ENCODE measurements at places on chromosomes 2 and 18. TPM values are rescaled to one million over a fixed set of nuclear protein-coding genes. Genes with fewer than 3 reads are reported as not detected.

Gene NR4A2
- total RNA-seq: 1.6 TPM

Gene APCDD1
- 34.5 TPM for total RNA-seq

Gene LONRF2
- 14.9 TPM for total RNA-seq

Gene SKOR2
- not detected for total RNA-seq

Gene ATP9B
- total RNA-seq: 11.7 TPM

Gene ARHGAP28
- total RNA-seq: 1.1 TPM

Gene AQP4
- total RNA-seq: 24.6 TPM

Gene GTF2A1L
- total RNA-seq: not detected

DNA sequence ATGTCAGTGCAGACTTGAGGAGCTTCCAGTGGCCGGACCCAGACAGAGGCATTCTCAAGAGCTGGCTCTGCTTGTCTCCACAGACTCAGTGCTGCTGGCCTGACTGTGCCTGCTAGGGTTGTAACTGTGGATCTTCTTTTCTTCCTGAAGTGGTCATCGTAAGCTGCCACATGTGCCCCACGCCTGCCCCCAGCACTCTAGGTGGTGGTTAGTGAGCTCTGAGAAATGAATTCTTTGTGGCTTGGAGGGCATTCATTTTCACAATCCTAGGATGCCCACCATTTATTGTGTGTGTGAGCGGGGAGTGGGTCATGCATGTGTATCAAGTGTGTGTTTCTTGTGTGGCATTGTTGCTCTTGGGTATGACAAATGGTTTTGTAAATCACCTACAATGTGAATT, 23.1 kb downstream of the RAB12 start:
- no peak for DNase-seq

GRCh38 chr2:83536556-83536955, 922.5 kb downstream of the SUCLG1 start:
- DNase-seq: no peak

DNA sequence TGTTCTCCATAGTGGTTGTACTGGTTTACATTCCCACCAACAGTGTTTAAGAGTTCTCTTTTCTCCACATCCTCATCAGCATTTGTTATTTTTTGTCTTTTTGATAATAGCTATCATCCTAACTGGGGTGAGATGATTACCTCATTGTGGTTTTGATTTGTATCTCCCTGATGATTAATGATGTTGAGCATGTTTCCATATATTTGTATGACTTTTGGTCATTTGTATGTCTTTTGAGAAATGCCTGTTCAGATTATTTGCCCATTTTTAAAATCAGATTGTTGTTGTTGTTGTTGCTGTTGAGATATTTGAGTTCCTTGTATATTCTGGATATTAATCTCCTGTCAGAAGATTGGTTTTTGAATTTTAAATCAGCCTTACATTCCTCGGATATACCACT, 147.5 kb downstream of the NCOA1 start:
- DNase-seq: no peak

GRCh38 chr2:191572319-191572718, 105.6 kb upstream of the NABP1 start:
- no peak for DNase-seq

DNA sequence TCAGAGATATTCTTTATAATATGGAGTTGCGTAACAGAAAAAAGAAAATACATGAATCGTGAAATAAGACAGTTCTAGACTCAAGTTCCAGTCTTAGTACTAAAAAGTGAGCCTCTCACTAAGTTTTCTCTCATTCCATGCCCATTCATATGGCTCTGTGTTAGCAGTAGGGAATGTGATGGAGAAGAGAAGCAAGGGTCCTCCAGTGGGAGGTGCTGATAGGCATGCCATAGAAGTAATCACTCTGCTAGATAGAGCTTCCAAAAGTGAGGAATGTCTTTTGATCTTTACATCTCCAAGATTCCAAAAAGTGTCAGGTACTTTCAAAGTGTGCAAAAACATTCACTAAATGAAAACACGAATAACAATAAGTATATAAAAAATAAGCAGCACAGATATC, 678.4 kb downstream of the DCDC2C start:
- DNase-seq: no peak

- DNase-seq: no peak
Measured at GRCh38 chr2:19670303-19670702, 231.5 kb downstream of the TTC32 start.

DNA sequence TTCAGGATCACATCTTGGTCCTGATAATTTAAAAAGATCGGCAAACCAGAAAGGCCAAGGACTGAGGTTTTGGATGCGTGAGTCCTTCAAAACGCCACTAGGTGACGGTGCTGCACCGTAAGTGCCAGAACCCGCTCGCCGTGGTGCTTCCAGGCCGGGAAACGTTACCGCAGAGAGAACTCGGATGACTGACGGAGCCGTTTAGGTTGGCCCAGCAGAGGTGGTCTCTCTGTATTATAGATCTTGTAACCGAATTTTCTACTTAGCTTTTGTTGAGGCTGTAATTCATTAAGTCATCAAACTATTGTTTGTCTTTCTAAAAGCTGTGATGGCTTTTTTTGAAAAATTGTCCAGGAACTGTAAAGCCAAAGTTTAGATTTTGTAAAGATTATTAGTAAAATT, 39.8 kb upstream of the ADCYAP1 start:
- DNase-seq: peak; percentile 76

DNA sequence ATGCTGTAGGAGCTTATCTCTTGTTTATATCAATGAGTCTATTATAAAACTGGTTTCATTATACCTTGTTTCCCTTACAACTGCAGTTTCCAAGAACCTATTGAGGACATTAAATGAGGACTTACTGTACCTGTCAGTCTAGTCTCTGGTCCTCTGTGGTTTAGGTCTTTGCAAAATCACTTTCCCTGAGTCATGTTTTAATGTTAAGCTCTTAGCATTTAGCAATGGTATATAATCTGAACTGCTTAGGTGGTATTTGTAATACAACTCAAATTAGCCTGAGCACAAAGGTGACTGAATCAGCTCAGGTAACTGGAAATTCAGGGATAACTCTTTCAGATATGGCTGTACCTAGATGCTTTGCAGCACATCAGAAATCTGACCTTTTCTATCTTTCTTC, 418.3 kb upstream of the SPRED2 start:
- no peak for DNase-seq

DNA sequence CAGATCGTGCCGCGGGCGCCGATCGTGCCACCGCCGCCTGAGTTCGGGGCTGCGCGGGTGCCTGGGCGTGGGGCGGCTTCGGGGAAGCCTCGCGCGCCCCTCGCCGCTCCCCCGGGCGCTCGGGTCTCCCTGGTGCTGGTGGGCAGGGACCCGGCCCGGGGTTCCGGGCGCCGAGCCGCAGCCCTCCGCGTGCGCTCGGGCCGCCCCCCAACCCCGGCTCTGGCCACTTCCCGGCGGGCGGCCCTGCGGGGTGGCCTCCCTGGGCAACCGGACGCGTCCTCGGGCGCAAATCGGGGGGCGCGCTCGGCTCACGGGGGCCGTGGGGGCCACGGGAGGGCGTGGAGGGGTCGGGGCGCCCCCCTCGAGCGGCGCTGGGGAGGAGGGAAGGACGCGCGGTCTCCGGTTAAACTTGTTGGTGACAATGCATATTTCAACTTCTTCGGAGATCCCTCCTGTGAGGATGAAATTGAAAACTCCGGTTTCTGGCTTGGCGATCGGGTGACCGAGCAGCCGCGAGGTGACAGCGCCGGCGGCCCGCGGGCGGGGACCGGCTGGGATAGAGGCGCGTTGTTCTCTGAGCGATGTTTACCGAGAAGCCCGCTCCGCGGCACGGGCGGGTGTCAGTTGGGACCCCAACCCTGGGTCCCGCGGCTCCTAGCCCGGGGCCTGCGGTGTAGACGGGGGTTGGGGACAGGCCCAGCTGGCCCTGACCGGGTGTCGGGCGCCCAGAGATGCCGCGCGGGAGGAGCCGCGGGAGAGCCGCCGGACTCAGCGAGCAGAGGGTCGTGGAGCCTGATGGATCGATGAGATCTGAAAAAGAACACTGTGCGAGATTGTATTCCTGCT, 676 bp downstream of the SH3BP4 start:
- DNase-seq: no peak

DNA sequence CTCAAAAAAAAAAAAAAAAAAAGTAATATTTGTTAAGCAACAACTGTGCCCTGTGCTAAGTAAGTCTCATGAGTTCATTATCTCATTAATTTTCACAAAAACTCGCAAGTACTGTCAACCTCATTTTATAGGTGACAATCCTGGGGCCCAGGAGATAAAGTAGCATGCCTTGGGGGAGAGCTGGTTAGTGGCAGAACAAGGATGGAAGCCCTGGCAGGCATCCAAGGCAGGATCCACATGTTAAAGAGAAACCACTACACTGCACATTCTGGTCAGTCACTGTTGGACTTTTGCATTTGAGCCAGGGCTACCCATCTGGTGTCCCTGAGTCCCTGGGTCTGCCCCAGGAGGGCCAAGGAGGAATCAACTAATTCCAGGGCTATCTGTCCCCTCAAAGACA, 54.6 kb downstream of the ZFP36L2 start:
- no peak for DNase-seq

GRCh38 chr2:38598200-38598990, 4.3 kb downstream of the HNRNPLL start:
- DNase-seq: no peak

- DNase-seq: no peak
Measured at GRCh38 chr18:9642799-9643462, 28.6 kb upstream of the PPP4R1 start.

- no peak for DNase-seq
Measured at GRCh38 chr18:60209042-60209441, 163.5 kb downstream of the MC4R start.

DNA sequence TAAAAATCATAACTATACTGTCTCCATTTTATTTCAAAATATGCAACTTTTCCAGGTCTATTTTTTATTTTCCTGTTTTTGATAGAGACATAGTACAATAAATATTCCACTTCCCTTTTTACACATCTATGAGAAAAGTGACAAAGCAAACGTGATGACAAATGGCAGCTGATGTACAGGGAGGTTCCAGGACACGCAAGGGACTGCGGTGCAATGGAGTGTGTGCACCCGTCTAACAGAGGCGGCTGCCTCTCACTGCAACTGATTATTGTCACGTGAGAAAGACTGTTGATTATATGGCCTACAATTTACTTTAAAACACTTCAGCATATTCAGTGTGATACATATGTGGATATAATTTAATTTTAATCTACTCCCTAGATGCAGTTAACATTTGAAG, 142.6 kb downstream of the LRRC30 start:
- no peak for DNase-seq

- no peak for DNase-seq
Measured at GRCh38 chr2:44389895-44390294, 28.1 kb downstream of the CAMKMT start.

GRCh38 chr2:172361360-172361759, 66.0 kb upstream of the ITGA6 start:
- DNase-seq: no peak

- DNase-seq: no peak
Measured at GRCh38 chr2:84458551-84459017, 496 bp downstream of the SUCLG1 start.

GRCh38 chr2:40531359-40531758, 79.5 kb upstream of the SLC8A1 start:
- DNase-seq: no peak

DNA sequence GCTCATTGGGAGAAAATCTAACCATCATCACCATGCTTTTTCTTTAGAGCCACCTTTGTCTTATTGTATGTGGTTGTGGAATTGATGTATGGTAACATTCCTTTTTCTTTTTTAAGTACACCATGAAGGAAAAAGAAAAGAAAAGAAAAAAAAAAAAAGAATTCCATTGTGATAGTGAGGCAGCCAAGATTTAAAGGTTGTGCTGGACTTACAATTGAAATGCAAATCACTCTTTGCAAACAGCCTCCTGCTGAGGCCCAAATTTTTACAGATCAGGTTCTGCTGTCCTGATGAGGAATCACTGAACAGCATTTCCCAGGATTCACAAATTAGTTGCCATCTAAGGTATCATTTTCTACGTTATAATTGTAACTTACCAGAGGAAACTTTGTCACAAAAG, 1101.0 kb upstream of the FANCL start:
- no peak for DNase-seq

- no peak for DNase-seq
Measured at GRCh38 chr2:182447863-182448262, 21.0 kb upstream of the PDE1A start.

- no peak for DNase-seq
Measured at GRCh38 chr2:113209011-113209645, 35.4 kb downstream of the PSD4 start.

DNA sequence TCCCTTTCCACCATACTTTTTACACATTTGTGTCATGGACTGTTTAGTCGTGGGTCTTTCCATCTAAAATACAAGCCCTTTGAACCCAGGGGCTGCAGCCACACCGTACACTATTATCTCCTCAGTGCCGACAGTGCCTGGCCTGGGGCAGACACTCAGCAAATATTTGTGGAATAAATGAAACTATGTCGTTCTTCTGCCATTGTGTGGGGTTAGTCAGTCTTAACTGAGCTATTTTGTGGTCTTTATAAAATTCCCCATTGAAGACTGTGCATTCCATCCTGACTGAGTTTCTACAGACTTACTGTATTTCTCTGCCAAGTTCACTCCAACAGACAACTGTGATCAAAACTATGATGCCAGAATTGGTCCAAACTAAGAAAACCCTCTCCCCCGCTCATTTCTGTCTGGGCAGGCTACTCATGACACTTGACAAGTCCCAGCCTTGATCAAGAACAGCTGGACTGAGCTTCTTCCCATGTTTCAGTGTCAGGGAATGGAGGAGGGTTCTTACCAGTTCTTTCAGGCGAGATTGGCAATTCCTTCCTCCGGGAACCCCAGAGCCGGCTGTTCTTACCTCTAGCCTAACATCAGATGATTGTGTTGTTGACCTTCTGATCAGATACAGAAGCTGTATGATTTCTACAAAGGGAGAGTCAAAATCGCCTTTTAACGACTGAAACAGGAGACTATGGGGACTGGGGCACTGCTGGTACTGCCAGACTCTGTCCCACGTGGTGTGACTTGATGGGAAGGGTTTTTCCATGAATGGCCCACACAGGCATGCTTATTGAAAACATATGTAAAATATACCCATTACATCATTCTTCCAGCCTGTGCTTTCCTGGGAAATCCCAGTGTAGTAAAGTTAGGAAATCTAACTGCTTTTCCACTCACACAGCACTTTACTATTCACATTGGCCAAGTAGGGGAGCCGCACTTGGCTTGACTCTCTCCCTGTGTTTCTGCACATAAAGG, 77.4 kb upstream of the NPAS2 start:
- DNase-seq: no peak

GRCh38 chr2:102187496-102188150, 800 bp downstream of the IL1RL2 start:
- DNase-seq: peak; percentile 82

Data from Right ventricle myocardium inferior (tissue), 1 donor.